ENCODE measurements at places on chromosomes 12 and 14.
A peak's percentile ranks its signal among the peaks of the same experiment; 100 is the strongest.

DNA sequence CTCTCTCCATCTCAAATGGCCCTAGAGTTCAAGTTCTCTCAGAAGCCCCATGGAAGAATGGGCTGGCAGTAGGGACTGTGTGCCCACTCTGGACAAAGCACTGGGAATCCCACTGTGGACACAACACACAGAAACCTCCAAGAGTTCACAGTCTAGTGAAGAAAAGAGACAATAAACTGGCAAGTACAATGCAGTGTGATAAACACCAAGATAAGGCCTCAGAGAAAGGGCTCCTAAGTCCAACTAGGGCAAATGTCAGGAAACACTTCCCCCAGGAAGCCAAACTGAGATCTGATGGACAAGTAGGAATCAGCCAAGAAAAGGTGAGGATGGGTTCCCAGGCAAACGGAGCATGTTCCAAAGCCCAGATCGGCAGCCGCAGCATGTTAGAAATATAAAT lies 5.4 kb downstream of the VSIG10 start:
- DNase-seq: no peak

GRCh38 chr12:5636907-5637306 lies 205.0 kb downstream of the NTF3 start:
- DNase-seq: no peak

DNA sequence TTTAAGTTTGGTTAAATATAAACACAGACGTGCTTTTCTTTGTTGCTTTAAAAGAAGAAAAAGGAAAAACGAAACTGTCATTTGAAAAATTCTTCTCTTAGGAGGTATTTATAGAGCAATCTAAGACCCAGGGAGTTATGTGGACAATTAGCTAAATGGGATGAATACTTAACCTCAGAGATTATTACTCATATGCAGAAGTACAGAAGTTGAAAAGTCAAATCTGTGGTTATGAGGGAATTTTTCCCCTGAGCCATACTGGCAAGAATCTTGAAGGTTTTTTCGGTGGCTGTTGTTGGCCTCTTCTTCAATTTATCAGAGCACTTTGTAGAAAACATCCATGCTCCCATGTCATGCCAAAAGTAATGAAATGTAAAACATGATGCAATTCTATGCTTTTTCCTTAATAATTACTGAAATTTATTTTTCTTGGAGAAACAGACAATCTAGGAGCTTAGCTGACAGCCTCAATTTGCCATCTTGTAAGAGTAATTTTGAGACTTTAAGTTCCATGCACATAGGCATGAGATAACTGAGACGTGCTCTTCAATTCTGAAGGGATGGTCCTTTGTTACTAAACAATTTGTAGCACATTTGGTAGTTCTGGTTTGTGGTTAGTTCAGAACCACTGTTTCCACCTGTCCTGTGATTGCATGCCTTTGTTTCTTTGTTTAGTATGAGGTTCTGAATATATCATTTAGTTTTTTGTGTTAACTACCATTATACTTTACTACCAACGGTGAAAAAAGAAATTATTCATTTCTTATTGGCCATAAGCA lies 126.6 kb downstream of the BCAT1 start:
- DNase-seq: no peak

- DNase-seq: no peak
These were observed 22.3 kb upstream of the PLEKHH1 start for GRCh38 chr14:67510836-67511235.

DNA sequence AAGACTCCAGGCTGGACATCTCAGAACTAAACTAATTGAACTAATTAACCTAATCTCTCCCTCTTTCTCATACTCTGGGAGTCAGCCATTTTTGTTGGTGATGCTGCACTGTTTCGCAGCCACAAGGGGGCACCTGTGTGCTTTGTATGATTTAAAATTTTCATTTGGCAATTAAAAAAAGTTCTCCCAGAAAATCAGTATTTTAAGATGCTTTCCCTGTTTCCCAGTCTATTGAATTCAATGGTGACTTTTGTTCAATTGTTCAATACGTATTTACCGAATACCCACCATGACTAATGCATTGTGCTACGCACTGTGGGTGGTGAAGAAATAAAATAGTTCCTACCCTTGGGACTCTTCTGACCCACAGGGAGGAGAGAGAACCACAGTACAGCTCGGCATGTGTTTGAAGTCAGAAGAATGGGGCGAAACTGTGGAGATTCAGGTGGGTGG lies 63.7 kb downstream of the ZNF664 start:
- peak; percentile 35 for DNase-seq

DNA sequence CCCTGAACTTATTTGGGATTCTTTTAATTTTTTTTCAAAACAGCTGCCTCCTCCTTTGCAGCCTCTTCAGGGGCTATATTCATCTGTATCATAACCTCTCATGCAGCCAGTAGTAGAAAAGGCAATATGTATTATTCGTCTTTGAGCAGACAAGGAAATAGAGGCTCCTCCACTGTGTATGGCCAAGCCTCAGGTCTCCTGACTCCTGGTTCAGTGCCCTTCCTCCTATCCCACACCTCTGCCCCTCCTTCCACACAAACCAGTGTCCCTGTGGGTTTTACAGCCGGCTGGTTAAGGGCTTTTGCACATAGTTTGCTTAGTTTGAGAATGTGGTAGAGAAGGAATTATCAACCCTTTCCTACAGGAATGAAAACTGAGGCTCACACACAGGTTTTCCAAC lies 8.8 kb upstream of the ACVRL1 start:
- DNase-seq: no peak

GRCh38 chr14:68619790-68620574 lies 172.9 kb downstream of the ZFP36L1 start:
- DNase-seq: no peak

DNA sequence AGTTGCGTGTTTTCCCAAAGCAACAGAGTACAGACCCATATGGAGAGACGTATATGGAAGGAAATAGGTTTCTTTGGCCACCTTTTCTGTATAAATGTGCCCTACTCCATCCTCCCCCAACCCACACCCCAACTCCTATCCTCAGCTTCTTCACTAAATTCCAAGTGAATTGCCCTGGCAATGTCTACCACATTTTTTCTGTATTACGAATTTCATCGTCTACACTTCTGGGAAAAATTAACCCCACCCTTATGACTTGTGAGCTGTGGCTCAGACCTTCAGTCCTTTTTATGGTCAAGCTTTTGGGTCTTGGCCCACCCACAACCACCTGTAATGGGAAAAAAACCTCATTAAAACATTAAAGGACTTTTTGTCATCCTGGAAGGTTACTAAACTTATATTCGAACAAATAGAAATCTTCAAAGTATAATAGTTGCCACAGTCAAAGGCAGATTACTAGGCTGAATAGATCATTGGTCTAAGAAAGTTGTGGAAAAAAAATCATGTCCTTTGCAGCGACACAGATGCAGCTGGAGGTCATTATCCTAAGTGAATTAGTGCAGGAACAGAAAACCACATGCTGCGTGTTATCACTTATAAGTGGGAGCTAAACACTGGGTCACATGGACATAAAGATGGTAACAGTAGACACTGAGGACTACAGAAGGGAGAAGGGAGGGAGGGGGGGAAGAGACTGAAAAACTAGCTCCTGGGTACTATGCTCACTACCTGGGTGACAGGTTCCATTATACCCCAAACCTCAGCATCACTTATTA lies 15.7 kb upstream of the NFKBIA start:
- DNase-seq: no peak

DNA sequence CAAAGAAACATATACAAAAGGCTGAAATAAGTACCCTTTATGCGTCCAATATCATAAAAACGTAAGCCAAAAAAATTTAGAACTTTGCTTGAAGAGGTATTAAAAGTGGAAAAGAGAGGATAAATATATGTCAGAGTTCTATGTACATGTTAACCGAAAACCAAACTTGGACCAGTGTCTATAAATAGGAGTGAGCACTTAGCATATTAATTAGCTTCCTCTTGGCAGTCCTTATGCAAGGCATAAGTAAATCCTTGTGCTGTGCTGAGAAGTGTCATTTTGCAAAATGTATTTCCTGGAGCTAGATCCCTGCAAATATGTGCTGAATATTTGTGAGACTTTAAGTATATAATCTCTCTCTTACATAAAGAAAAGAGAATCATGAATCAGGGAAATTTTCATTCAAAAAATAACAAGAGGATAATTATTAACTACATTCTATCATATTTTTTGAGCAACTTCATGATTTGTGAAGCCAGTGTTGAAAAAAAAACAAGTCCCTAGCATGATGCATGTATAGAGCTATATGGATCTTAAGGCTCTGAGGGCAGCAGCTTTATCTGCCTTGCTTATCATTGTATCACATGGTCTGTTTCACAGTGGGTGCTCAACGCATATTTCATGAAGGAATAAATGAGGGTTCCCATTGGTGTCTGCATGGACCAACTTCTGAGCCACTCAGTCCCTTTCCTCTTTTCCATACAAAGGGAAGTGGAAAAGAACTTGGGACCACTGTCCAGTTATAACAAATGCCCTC lies 326.1 kb downstream of the PDZRN4 start:
- DNase-seq: no peak

DNA sequence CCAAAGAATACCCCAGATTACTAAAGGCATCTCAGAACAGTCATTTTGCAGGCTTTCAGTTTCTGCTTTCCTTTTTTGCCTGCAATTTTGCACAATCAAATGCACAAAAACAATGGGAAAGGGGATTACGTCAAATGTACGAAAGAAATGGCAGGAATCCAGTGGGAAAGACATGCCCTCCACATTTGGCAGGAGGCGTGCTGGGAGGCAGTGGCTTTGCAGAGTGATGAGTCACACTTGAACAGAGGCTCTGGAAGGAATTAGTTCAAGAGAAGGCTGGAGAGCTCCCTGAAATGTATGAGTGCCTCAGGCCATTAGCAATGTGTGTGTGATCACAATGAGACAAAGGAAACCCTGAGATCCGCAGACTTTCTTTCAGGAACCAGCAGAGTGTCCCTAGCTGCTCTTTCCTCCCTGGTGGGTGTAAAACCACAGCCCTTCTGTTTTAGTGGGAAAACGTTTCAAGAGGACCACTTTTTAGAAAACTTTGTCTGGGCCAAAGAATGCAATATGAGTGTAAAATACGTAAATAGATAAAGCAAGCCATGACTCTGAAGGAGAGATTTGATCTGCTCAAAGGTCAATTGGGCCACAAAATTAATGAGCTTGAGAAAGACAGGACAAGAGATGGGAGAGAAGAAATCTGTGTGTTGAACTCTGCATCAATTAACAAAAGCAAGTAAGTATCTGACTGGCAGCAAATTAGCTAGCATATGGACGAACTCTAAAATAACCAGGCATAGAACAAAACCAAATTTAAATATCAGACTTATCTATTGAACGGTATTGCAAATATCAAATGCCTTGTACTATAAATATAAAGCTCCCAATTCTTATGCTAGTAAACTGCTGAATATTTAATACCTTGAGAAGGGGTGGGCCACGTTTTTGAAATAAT lies 155.4 kb upstream of the PDE3A start:
- DNase-seq: no peak

GRCh38 chr12:7844116-7844515 lies 28.6 kb downstream of the SLC2A14 start:
- no peak for DNase-seq

- DNase-seq: no peak
These were observed 34.2 kb upstream of the KRR1 start for GRCh38 chr12:75545636-75546035.

- DNase-seq: no peak
These were observed 115.4 kb upstream of the KRAS start for GRCh38 chr12:25366122-25366521.

DNA sequence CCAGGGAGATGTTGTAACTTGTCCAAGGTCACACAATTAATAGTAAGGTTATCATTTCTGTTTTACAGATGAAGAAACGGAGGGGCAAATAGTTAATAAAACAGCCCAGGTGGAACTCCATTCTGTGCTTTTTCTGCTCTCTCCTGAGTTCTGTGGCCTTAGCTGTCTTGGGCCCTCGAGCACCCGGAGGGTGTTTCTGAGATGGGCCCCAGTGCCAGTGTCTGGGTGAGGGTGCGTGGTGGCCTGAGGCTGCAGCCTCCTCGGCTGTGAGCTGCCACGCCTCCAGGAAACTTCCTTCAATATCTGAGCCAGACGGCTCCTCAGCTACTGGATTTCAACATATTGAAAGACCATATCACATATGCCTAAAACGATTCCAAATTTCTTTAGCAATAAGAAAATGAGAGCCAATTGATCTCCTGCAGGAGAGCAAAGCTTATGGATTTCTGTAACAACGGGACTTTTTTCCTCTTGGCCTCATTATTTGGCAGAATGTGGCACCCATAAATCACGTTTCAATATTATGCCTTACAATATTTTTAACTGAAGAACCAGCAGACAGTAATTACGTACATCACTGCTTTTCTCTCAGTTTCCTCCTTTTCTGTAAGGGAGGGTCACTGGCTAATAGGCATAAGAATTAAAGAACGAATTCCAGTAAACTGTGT lies 74.8 kb upstream of the DICER1 start:
- DNase-seq: no peak

GRCh38 chr12:82968631-82969367 lies 282.1 kb downstream of the TMTC2 start:
- no peak for DNase-seq

- DNase-seq: no peak
These were observed 10.4 kb downstream of the OR5AU1 start for GRCh38 chr14:21145437-21145836.

GRCh38 chr14:91281346-91281745 lies 36.8 kb upstream of the GPR68 start:
- DNase-seq: no peak

GRCh38 chr14:95497561-95498011 lies 18.9 kb downstream of the SYNE3 start:
- DNase-seq: no peak

- DNase-seq: no peak
These were observed 103.1 kb downstream of the ESR2 start for GRCh38 chr14:64190974-64191502.

DNA sequence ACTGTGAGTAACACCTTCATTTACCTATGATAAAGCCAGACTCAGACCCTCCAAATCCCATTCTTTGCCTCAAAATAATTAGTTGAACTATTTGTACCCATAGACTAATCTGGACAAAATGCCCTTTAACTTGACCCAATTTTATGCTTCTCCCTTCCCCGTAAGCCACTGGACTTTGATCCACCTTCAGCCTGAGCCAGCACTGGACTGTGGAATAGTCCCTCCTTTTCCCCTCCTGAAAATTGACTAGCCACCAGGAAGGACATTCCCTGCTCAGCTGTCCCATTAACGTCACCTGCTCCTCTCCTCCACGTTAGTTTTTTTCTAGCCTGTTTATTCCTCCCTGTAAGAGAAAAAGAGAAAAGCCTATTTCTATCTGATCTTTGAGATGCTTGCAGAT lies 10.3 kb downstream of the MED21 start:
- no peak for DNase-seq

GRCh38 chr12:107411792-107412535 lies 273.6 kb upstream of the PWP1 start:
- no peak for DNase-seq

DNA sequence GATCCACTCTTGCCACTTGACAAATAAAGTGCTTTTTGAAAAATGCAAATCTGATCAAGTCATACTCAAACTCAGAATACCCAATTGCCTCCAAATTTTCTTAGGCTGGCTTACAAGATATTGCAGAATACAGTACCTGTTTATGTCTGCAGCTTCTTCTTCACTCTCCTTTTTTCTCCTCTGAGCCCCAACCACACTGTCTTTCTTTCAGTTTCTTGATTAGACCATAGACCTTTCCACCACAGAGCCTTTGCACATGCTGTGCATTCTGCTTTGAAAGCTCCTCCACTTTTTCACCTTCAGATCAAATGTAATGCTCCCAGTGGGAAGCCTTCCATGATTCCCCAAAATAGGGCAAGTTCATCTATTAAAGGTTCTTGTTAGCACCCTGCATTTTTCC lies 13.9 kb upstream of the GYS2 start:
- DNase-seq: no peak

Measured in effector memory CD8-positive, alpha-beta T cell (primary cell).